Activated CD8-positive, alpha-beta memory T cell treated with anti-CD3 and anti-CD28 coated beads for 24 hours (primary cell): ENCODE measurements at places on chromosomes 6 and 20.
A peak's percentile ranks its signal among the peaks of the same experiment; 100 is the strongest.

GRCh38 chr6:113862112-113862511, 5.0 kb downstream of the MARCKS start:
- DNase-seq = no peak

GRCh38 chr6:25223490-25223991, 55.6 kb upstream of the CARMIL1 start:
- DNase-seq = peak; percentile 83

GRCh38 chr6:87951751-87952150, 95.9 kb upstream of the SPACA1 start:
- no peak for DNase-seq

DNA sequence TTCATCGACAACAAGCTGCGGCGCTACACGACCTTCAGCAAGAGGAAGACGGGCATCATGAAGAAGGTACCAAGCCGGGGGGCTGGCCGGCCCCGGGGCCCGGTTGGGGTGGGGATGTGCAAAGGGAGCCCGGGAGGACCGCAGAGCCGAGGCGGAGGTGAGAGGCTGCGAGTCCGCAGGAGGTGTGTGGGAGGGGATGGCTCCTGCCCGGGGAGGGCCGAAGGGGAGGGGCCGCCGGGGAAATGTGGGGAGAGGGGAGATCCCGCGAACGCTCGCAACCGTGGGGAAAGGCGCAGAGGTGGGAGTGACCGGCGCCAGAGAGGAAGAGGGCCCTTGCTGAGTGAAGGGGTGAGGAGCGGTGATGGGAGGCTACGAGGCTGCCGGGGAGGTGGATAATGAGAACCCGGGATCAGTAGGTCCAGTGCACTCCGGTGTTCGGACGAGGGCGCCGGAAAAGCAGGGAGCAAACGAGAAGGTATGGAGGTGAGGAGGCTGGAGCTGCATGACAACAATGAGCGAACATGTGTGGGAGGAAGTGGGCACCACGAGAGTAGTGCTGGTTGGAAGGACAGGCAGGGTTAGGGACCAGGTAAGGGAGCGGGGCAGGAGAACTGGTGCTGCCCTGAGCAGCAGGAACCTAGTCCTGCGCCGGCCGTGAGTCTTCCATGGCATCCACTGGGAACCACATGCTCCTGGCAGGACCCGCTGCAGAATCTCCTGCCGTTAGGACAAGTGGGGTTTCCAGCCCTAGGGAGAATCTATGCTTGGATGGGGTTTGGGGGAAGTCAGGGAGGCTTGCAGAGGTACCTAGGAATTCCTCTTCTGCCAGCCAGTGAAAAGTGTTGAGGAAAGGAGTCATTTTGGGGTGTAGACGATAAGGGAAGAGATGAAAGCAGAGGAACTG, 1.3 kb downstream of the SRF start:
- peak; percentile 81 for DNase-seq

- DNase-seq = no peak
Observed at GRCh38 chr6:90896075-90896547, 309.2 kb upstream of the MAP3K7 start.

DNA sequence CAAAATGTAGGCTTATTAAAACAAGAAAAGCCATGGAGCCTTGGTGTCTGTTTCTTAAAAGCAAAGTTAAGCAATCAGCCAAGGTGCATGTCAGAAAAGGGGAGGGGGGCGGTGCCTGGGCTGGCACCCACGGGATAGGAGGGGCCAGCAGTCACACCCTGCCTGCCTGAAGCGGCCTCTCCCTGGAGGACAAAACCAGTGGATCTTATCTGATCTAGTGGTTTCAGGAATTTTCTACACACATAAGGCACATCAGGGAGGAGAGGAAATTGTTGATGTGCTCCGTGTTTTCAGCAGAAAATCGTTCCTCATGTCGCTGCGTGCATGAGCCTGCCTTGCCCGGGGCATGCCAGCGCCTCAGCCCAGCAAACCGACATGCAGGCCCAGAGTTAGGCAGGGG, 276.4 kb downstream of the TAF4 start:
- DNase-seq = no peak

GRCh38 chr20:57414867-57415592, 23.8 kb downstream of the RBM38 start:
- no peak for DNase-seq

DNA sequence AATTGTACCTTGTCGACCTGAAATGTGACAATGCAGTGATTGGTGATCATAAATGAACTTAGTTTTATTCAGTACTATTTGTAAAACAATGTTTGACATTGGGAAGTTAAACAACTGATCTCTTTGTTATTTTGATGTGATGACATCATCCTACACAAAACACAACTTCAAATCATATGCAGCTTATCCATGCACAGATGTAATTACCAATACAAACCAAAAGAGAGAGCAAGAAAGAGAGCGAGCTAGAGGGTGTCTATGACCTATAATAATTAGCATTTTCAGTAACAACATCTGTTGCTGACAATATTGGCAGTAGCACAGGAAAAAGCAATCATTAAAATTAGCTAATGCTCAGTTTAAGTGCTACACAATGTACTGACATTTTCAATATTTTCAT, 320.9 kb downstream of the UTRN start:
- DNase-seq = no peak

GRCh38 chr6:68194846-68195478, 440.1 kb upstream of the ADGRB3 start:
- DNase-seq = no peak

GRCh38 chr20:62088258-62089127, 22.8 kb upstream of the TAF4 start:
- no peak for DNase-seq

- DNase-seq = no peak
Observed at GRCh38 chr6:9292975-9293374, 857.6 kb upstream of the SLC35B3 start.

DNA sequence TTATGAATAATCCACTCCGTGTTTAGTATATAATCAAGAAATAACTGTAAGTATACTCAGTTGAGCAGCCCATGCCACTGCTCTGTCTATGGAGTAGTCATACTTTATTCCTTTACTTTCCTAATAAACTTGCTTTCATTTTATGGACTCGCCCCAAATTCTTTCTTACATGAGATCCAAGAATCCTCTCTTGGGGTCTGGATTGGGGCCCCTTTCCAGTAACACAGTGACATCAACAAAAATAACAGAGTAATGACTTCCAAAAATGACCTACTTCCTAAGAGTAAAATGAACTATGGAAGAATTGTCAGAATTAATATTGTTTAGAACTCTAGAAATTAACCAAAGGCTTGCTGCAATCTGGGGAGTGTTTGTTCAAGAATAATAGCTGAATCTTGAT, 8.8 kb downstream of the OR2H1 start:
- no peak for DNase-seq

GRCh38 chr20:10094566-10095173, 59.9 kb downstream of the ANKEF1 start:
- no peak for DNase-seq

DNA sequence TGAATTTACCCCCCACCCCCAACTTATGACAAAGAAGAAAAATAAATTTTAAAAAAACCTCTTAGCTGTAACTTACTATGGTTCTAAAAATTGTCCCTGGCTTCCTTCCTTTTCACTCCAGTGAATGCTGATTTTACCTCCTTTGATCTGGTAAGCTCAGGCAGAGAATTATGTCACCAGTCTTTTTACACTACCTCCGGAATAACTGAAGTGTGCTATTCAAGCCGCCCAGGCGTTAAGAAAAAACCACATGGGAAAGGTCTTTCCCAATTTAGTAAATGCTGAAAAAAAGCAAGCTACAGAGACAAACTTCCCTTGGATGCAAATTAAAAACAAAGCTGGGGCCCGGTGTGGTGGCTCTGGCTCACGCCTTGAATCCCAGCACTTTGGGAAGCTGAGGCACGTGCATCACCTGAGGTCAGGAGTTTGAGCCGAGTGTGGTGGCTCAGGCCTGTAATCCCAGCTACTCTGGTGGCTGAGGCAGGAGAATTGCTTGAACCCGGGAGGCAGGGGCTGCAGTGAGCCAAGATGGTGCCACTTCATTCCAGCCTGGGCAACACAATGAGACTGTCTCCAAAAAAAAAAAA, 12.4 kb downstream of the SNX5 start:
- DNase-seq = no peak

DNA sequence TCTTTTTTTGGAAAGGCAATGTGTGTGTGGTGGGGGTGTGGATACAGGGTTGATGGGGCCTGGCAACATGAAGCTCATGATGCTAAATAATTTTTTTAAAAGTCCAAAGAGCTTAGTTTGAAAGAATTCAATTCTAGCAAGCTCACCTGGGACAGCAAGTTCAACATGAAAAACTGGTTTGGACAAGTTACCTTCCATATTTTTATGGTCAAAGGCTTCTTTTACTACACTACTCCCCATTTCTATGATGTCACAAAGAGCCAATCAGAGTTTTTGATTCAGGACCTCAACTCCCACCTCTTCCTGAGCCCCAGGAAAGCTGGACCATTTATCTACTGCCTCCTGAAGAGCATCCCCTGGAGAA, 66.1 kb upstream of the CTNNBL1 start:
- no peak for DNase-seq

DNA sequence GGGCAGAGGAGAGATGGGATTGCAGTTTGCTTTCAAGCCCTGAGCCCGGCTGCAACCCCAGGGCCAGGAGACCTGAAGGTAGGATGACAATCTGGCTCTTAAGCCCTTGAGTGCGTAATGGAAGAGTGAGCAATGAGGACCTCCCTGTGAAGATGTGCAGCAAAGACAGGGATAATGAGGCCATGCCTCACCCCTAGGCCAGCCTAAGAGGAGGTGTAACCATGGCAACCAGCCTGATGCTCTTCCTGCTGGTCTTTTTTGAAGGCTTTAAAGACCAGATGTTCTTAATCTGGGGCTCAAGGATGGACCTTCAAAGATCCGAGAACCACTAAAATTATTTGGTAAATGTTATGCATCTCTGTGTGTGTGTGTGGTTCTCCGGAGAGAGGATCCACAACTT, 8.2 kb downstream of the ARHGAP40 start:
- DNase-seq = no peak

- DNase-seq = no peak
Observed at GRCh38 chr20:49579195-49579594, 11.3 kb upstream of the PTGIS start.

- no peak for DNase-seq
Observed at GRCh38 chr20:52303281-52303950, 111.8 kb upstream of the ZFP64 start.

GRCh38 chr6:52544602-52545405, 32.1 kb downstream of the TRAM2 start:
- DNase-seq = no peak

GRCh38 chr6:2369606-2370005, 124.2 kb upstream of the GMDS start:
- no peak for DNase-seq

- peak; percentile 65 for DNase-seq
Observed at GRCh38 chr20:38764567-38765318, 16.5 kb downstream of the ACTR5 start.

GRCh38 chr6:119052987-119053386, 25.5 kb downstream of the FAM184A start:
- no peak for DNase-seq

GRCh38 chr6:123745895-123746294, 57.8 kb upstream of the NKAIN2 start:
- no peak for DNase-seq

- no peak for DNase-seq
Observed at GRCh38 chr20:10239954-10240353, 21.3 kb downstream of the SNAP25 start.

GRCh38 chr20:11296221-11296620, 621.5 kb upstream of the BTBD3 start:
- no peak for DNase-seq

GRCh38 chr6:136582711-136583471, 32.7 kb upstream of the MAP7 start:
- no peak for DNase-seq

- no peak for DNase-seq
Observed at GRCh38 chr6:167701010-167701409, 125.7 kb upstream of the AFDN start.

- DNase-seq = no peak
Observed at GRCh38 chr6:126051791-126052190, 65.5 kb downstream of the TRMT11 start.

DNA sequence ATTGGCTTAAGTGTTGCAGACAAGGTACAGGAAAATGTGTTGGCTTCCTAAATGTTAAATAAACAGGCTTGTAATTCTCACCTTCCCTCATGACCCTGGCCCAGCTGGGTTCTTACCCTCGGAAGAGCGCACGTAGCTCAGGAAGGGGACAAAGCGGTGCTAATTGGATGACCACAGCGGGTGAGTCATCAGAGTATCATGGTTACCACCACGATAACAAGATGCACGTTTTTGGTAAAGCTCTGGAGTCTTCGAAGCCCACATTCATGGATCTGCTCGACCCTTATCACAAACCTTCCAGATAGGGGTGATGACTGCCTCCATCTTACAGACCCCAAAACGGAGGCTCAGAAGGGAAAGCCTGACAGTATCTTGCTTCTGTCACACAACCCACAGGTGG, 32.8 kb downstream of the APCDD1L start:
- no peak for DNase-seq

- no peak for DNase-seq
Observed at GRCh38 chr20:15923030-15923776, 650.0 kb downstream of the KIF16B start.

DNA sequence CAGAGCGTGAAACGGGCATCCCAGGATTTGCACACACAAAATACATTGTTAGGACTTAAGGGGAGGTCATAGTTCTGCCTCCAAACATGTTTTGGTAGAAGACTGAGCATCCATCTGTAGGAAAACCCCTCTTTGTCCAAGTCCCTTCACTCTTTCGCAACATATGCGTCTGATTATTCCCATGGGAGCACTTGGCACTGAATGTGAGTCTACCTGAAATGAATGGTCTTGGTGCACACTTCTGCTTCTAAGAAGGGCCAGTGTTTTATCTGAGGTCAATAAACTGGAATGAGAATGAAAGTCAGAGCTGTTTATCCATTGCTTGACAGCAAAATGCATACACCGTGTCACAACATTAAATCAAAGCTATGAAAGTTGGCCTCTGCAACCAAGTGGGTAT, 33.0 kb downstream of the GJA10 start:
- DNase-seq = no peak

DNA sequence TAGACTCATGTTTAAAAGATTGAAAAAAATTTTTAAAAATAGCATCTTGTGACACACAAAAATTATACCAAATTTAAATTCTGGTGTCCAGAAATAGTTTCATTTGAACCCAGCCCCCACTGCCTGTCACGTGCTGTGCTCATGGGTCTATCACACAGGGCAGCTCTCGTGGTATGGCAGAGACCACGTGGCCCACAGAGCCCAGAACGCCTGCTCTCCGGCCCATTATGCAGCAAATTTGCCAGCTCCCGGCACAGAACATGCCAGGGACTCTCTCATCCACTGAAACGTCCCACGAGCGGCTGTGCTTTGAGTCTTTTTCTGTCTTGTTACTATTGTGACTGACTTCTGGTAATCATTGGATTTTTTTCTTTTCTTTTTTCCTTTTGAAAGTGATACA, 224.3 kb downstream of the TTLL2 start:
- DNase-seq = no peak
